ENCODE measurements at places on chromosomes 12 and 14.
A peak's percentile ranks its signal among the peaks of the same experiment; 100 is the strongest.

DNA sequence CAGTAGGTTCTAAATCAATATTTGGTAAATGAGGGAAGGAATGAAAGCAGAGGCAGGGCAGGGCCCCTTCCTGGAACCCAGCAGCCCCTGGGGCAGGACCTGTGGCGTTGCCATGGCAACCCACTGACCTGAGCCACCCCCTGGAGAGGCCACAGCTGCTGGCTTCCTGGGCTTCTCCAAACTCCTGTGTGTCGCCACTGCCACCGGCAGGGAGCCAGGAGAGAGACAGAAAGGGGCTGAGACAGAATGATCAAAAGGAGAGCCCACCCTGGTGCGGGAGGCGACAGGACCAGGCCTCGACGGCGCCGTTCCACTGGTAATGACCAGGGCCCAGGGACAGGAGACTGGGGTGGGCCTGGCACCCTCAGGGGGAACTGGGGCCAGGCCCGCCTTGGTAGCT, 18.2 kb downstream of the RFX4 start:
- no peak for DNase-seq

- no peak for DNase-seq
Observed at GRCh38 chr12:3296409-3296701, 194.6 kb upstream of the PRMT8 start.

GRCh38 chr14:56150645-56151345, 32.6 kb downstream of the PELI2 start:
- no peak for DNase-seq

- DNase-seq: no peak
Observed at GRCh38 chr12:7542046-7542445, 38.5 kb upstream of the CD163 start.

DNA sequence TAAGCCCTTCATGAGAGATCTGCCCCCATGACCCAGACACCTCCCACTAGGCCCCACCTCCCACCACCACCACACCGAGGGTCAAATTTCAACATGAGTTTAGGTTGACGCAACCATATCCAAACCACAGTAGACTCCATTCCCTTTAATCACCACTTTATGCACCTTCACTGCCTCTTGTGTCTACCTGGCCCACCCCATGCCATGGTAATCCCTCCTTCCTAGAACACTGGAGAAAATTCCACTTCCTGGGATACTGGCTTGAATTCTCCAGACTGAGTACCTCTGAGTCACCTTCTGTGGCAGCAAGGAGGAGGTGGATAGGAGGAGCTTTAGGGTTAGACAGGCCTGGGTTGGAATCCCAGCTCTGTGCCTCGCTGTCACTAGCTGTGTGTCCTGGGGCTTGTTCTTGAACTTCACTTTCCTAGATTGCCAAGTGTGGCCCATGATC, 26.1 kb upstream of the CIPC start:
- peak; percentile 25 for DNase-seq

DNA sequence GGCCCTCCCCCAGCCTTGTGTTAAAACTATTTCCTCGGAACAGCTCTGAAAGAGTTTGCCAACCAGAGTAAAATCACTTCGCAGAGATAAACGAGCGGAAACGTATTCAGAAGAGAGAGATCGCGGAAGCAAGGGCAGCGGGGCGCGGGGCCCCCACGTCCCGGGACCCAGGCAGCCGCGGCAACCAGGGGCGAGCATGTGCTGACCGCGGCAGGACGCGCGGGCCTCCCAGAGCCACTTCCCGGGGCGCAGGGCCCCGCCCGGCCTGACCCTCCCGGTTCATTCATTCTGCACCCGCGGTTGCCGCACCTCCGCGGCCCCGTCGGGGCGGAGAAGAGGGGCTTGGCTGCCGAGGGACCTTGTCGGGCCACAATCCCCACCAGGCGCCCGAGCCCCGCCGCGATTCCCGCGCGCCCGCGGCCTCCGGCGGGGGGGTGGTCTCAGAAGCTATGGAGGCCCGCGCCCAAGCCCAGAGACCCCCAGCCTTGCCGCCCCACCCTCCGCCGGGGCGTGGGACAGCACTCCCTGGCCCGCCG, 598 bp downstream of the UBE2N start:
- peak; percentile 77 for DNase-seq

DNA sequence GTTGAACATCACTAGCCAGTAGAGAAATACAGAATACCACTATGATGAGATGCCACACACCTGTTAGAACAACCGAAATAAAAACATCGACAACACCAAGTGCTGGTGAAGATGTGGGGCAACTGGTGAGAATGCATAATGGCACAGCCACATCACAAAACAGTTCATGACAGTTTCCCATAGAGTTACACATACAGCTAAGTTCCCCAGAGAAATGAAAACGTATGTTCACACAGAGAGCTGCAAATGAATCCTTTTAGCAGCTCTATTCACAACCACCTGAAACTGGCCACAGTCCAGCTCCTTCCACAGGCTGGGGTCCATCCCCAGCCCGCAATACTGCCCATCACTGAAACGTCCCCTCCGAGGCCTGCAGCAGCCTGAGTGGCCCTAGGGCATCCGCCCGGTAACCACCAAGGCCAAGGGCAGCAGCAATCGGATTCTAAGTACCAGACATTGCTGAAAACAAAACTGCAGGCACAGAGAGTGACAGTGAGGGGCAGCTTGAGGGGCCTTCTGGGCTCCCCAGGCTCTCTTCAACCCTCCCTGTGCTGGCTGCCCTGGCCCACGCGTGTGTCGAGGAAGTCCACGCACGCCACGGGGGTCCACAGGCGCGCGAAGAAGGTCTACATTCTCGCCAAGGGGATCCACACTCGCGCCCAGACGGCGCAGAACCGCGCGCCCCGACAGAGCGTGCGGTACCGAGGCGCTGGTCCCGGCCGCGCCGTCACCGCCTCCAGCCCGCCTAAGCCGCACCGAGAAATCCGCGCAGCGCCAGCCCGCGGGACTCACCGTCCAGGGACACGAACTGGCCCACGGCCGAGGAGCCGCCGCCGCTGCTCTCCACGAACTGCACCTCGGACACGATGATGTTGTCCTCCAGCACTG, 903 bp downstream of the BRF1 start:
- DNase-seq: no peak

DNA sequence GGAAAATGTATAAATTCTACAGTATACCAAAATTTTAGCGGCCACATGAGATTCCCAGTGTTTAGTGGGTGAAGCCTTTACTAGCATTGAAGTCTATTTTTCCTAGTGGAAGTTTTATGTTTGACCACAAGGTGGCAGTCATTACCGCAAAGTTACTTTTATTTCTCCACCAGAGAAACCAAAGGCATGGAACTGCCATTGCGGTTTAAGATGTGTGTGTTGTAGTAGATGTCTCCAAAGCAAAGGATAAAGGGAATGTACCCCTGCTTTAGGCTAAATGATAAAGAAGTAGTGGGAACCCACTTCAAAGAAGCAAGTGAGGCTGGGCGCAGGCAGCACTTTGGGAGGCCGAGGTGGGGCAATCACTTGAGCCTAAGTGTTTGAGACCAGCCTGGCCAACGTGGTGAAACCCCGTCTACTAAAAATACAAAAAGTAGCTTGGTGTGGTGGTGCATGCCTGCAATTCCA, 140.5 kb downstream of the PRKCH start:
- DNase-seq: no peak

DNA sequence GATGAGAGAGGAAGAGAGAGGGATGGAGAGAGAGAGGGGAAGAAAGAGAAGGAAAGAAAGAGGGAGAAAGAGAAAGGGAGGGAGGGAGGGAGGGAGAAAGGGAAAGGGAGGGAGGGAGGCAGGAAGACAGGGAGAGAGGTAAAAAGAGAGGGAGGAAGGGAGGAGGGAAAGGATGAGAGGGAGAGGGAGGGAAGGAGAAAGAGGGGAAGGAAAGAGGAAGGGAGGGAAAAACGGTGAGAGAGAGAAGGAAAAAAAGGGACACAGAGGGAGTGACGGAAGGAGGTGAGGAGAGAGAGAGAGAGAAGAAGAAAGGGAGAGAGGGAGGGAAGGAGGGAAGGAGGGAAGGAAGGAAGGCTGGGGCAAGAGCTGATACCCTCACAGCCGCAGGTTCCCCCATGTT, 56.8 kb downstream of the FOXN3 start:
- DNase-seq: no peak

All from upper lobe of right lung (tissue), 1 donor.